ENCODE measurements at places on chromosomes 12 and 14.
A peak's percentile ranks its signal among the peaks of the same experiment; 100 is the strongest.

DNA sequence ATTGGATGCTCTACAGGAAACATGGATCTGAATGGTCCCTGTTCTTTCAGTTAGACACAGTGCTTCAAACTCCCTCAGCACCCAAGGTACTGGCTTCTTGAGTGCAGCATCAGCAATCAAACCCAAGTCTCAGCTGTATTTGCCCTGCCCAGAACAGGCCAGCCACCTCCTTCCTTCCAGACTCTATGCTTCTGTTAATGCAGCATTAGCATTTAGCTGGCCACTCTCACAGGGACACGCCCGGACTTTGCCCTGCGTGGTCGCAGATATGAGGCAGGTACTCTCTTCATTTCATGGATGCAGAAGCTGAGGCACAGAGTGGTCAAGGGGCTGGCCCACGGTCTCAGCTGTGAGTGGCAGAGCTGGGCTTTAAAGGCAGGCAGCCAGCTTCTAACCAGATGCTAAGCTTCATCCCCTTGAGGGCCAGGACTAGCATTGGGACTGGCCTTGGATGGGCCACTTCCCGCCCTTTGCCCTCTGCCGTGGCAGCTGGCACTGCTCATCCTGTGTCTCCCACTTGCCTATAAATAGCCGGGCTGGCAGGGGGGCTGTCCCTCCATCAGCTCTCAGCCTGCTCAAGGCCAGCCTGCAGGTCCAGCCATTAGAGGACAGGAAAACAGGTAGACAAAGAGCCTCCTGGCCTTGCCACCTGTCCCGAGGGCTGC is 1.5 kb upstream of the SLC25A47 start:
- DNase-seq: no peak

GRCh38 chr14:45028107-45028626 is 55.7 kb upstream of the PRPF39 start:
- DNase-seq: no peak

GRCh38 chr14:54712465-54713200 is 145.7 kb downstream of the SAMD4A start:
- DNase-seq: no peak

GRCh38 chr12:52367876-52368275 is 595 bp upstream of the KRT85 start:
- DNase-seq: no peak

- DNase-seq: no peak
These were observed 46.5 kb downstream of the NT5DC3 start for GRCh38 chr12:103794309-103795213.

- no peak for DNase-seq
These were observed 29.6 kb downstream of the PRDM4 start for GRCh38 chr12:107731366-107731765.

DNA sequence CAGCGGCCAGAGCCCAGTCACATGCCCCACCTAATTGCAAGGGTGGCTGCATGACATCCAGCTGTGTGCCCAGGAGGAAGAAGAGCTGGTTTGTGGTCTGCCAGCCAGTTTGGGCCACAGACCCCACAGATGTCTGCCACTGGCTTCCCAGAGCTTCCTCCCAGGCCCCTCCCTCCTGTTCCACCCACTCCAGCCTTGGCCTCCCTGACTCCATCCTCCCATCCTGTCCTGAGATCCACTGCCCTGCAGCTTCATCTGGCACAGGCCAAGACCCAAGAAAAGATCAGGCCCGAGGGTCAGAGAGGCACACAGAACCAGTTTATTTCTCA is 5.9 kb downstream of the NGB start:
- DNase-seq: peak; percentile 7

DNA sequence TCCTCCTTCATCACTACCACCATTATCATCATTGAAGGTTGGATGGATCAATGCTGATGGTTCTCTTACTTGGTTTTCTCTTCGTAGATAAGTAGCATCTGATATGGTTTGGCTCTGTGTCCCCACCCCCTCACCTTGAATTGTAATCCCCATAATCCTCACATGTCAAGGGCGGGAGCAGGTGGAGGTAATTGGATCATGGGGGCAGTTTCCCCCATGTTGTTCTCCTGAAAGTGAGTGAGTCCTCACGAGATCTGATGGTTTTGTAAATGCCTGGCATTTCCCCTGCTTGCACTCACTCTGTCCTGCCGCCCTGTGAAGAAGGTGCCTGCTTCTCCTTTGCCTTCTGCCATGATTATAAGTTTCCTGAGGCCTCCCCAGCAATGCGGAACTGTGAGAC is 172.4 kb upstream of the PWP1 start:
- DNase-seq: no peak

- DNase-seq: no peak
These were observed 262.8 kb downstream of the SLC16A7 start for GRCh38 chr12:59858508-59859170.

GRCh38 chr12:78101113-78101876 is 270.6 kb downstream of the NAV3 start:
- DNase-seq: no peak

DNA sequence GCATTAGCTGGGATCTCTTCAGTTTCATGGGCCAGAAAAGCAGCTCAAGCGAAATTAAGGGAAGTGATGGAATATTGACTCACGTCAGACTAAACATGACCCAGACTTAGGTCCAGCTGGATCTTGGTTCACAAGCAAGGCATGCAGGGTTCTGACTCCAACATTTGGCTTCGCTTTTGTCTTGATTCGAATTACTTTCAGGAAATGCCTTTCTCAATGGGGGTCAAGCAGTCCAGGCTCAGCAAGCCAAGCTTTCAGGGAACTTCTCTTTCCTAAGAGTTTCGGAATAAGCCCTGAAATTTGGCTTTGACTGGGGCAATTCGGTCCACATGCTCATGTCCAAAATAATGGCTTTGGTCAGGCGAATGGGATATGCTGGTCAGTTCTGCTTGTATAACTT is 678.7 kb upstream of the TMEM132C start:
- no peak for DNase-seq

DNA sequence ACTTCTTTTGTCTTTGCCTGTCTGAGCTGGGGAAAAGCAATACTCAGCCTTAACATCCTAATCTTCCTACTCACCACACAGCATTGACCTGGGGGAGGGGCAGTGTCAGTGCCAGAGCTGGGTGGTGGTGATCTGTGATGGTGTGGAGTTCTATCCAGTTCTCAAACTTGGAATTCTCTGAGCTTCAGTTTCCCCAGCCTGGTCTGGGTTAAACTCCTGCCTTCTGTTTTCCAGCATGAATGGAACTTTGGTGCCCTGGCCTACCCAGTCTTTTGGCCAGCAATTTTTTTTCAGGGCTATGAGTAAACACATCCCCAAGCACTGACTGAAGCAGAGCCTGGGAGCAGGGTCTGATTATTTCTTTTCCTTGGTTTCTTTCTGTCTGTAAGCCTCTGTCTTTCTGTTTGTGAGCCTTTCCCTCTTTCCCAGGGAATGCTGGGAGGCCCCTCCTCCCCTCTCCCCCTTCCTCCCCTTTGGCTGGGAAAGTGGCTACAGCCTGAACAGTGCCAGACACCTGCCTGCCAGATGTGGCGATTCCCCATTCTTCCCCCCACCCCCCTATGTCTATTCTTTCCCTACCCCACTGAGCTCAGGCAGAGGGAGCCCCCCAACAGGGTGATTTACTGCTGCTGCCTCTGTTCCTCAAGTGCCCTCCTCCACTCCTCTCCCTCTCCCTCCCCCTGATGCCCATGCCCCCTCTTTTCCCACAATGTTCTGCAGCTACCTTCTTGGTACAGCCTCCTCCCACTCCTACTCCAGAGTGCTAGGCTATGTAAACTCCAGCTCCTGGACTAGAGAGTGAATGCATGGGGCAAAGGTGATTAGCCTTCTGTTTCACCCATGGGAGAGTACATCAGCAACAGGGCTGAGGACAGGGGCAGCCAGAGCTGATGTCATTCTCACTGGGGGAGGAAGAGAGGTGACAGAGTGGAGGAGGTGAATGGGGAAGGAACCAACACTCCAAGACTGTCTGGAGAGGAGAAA is 11.1 kb downstream of the GPR84 start:
- no peak for DNase-seq

- DNase-seq: no peak
These were observed 19.5 kb upstream of the MEG3 start for GRCh38 chr14:100806386-100806785.

- DNase-seq: no peak
These were observed 11.0 kb downstream of the CBLN3 start for GRCh38 chr14:24418492-24418873.

DNA sequence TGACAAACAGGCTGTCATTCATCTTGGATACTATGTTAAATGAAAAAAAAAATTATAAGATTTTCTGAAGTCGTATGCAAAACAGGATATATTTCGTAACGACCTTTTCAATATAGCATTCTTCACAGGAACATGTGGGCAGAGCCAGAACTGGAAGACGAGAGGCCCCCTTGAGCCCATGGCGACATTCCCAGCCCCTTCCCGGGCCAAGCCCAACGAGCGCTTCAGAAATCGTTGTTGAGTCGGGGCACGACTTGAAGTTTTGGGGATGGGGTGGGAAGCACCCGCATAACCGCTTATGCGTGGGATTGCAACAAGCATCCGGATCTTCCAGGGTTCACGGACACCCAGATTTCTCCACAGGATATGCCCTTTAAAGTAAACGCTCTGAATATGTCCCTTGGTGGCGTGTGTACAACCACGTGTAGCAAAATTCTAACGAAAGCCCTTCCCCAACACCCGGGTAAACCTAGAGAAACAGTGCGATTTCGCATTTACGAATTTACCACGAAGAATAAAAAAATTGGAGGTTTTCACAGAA is 736 bp downstream of the C14orf39 start:
- DNase-seq: no peak

- no peak for DNase-seq
These were observed 120.3 kb upstream of the VASH1 start for GRCh38 chr14:76640923-76641395.

DNA sequence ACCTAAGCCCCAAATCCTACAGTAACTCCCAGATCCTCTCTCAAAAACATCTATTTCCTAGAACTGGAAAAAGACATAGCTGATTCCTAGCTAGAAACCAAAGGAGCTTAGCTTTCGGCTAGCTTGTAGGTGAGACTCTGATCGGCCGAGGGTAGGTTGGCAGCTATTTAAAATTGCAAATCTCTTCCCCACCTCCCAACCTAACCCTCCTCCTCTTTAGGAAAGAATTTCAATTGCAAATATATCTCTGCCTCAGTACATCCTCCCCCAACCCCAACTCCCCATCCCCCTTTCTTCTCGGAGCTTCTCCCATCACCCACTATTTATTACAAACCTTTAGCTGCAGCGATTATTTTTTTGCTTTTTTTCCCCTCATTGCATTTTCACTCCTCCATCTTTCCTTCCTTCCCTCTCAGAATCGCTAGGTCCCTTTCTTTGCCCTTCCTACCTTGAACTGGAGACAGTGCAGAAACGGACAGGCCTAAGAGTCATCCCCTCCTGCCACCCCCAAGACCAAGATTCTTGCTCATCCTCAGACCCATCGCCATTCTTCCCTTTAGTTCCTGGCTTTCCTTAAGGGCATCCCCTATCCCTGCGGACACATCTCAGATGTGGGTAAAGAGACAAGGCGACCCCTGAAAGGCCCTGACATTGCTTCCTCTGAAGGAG is 13.4 kb downstream of the ZFHX2 start:
- DNase-seq: no peak

DNA sequence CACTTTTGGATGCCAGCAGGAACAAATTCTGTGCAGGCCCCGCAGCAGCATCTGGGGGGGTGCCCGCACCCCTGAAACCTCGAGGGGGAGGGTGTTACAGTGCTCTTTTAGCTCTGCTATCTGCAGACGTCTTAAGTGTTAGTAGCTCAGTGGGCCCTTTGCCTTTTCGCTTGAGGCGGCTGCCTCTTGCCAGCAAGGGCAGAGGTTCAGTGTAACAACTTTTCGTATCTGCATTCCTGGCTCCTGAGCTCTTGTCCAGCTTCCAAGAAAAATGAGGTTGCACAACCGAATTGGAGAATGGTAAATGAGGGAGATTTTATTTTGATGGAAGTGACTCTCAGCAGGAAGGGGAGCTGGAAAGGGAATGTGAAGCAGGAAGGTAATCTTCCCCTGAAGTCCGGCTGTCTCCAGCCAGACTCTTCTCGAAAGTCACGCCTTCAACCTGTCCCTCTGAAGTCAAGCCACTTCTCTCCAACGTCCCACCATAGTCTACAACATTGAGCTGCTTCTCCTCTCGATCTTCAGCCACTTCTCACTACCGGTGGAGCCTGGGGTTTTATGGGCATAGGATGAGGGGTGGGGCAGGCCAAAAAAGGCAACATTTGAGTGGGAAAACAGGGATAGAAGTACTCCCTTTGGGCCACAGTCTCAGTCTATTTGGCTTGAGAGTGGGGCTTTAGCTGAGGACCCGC is 17.8 kb downstream of the TAS2R50 start:
- DNase-seq: no peak

- DNase-seq: no peak
These were observed 151.6 kb downstream of the SEC23A start for GRCh38 chr14:38951451-38951850.

DNA sequence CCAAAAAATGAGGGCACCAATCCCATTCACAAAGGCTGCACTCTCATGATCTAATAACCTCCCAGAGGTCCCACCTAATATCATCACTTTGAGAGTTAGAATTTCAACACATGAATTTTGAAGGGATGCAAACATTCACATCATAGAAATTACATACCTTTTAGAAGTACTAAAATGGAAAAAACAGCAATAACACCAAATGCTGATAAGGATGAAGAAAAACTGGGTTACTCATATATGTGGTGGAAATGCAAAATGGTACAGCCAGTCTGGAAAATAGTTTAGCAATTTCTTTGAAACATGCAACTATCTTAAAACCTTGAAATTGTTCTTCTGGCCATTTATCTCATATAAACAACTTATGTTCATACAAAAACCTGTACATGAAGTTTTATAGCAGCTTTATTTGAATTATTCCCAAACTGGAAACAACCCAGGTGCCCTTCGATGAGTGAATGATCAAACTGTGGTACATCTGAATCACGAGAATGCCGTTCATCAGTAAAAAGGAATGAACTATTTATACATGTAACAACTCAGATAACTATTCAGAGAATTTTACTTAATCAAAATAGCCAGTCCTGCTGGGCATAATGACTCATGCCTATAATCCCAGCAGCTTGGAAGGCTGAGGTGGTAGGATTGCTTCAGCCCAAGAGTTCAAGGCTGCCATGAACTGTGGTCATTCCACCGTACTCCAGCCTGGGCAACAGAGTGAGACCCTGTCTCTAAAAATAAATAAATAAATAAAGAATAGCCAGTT is 109.4 kb upstream of the SSTR1 start:
- no peak for DNase-seq

DNA sequence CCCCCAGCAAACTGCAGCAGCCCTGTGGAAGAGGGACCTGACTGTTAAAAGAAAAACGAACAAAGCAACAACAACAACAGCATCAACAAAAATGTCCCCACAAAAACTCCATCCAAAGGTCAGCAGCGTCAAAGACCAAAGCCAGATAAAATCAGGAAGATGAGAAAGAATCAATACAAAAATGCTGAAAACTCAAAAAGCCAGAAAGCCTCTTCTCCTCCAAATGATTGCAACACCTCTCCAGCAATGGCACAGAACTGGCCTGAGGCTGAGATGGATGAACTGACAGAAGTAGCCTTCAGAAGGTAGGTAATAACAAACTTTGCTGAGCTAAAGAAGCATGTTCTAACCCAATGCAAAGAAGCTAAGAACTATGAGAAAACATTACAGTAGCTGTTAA is 45.4 kb upstream of the PPP4R3A start:
- no peak for DNase-seq

Data from activated naive CD8-positive, alpha-beta T cell treated with anti-CD3 and anti-CD28 coated beads, Interleukin-2, amount 10 ng/mL, durations not matched to agents 7 days and 5 days (primary cell).